ENCODE measurements at places on chromosomes 7 and 10. TPM values are rescaled to one million over a fixed set of nuclear protein-coding genes. Genes with fewer than 3 reads are reported as not detected.

FFAR4 gene
- not detected for polyA plus RNA-seq

GNAI1 gene
- 47.0 TPM for polyA plus RNA-seq

DNA sequence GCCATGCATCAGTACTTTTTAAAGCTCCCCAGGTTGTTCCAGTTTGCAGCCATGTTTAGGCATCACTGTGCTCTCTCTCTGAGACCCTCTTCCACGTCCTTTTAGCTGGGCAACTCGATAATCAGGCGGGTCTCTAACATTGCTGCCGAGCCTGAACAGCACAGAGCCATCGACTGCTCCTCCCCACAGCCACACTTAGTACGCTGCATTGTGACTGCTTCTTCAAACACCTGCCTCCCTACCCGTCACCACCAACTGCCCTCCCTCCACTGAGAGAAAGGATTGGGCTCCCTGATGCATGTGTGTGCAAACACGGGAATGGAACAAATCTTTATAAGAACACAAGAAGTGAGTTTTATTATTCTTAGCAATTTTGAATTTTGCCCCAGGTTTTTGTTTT is 11.4 kb upstream of the TACR2 start:
- DNase-seq: no peak

- peak; percentile 26 for DNase-seq
Measured at GRCh38 chr7:101817471-101818286, at the start of gene CUX1. TSS of gene CUX1 (plus strand) at chr7:101817626. CDS start at chr7:101817640, 14 bp downstream.

DNA sequence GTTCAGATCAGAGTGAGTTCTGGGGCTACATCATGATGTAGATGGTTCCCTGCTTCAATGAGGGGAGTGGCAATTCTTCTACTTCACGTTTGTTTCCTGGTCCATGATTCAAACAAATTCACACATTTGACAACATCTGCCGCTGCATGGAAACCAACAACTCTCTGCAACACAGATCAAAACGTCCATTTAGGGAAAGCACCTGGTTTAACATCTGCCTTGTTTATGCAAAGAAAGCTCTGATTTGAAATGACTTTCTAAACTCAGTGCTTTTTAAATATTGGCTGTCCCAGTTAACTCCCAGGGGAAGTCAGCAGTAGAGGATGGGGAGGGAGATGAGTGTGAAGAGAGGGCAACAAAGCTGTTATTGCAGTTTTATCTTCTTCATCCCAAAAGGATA is 93.8 kb downstream of the GAD2 start:
- DNase-seq: no peak

GRCh38 chr10:58457761-58458616 is 54.7 kb upstream of the BICC1 start:
- peak; percentile 91 for DNase-seq
